Activated T-helper 1 cell treated with Interleukin-2 at 50 U/mL for 16 hours (primary cell): ENCODE measurements at places on chromosomes 3 and 15.

DNA sequence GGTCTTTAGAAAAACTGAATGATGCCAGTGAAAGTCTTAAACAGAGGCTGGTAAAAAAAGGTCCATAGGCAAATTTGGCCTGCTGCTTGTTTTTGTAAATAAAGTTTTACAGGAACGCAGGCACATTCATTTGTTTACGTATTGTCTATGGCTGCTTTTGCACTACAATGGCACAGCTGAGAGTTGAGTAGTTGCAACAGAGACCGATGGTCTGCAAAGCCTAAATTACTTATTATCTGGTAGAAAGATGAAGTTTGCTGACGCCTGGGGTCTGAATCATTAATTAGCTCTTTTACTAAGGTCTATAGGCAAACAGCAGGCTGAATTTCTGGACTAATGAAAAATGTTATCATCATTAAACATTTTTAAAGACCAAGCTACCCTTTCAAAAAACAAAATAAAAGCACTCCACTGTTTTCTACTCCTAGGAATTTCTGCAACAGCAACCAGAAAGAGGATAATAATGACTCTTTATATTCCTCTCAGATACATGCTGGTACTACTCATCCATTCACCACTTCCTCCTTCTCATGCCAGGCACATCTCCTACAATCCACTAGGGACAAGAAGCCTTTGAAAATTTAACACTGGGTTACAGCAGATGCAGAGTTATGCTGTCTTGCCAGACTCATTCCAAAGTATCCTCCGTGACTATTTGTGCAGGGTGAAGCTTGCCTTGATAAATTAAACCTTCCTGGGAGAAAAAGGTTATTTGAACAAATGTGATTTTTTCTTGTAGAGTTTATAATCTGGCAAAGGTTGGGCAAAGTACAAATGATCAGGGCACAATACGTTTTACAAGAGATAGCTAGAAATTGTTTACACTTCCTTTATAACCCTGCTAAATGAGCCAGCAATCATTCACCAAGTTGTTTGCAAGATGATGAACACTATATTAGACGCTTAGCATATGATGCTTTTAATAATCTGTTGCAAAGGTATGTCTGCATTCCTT lies 6.0 kb downstream of the GATM start:
- no peak for DNase-seq

- DNase-seq: no peak
Observed at GRCh38 chr3:73419942-73420341, 204.8 kb downstream of the PDZRN3 start.

DNA sequence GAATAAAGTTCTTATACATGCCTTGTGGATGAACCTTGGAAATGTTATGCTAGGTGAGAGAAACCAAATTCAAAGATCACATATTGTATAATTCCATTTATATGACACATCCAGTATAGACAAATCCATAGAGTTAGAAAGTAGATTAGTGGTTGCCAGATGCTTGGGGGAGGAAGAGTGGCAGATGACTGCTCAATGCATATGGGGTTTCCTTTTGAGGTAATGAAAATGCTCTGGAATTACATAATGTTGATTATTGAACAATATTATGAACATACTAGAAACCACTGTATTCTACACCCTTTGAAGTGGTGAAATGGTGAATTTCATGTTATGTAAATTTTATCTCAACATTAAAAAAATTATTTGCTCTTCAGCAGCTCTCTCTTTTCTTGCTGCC lies 100.8 kb downstream of the DHX36 start:
- no peak for DNase-seq

GRCh38 chr3:47444103-47444502 lies 31.6 kb downstream of the SCAP start:
- no peak for DNase-seq

- no peak for DNase-seq
Observed at GRCh38 chr3:50258029-50258680, 10.8 kb upstream of the SEMA3B start.

DNA sequence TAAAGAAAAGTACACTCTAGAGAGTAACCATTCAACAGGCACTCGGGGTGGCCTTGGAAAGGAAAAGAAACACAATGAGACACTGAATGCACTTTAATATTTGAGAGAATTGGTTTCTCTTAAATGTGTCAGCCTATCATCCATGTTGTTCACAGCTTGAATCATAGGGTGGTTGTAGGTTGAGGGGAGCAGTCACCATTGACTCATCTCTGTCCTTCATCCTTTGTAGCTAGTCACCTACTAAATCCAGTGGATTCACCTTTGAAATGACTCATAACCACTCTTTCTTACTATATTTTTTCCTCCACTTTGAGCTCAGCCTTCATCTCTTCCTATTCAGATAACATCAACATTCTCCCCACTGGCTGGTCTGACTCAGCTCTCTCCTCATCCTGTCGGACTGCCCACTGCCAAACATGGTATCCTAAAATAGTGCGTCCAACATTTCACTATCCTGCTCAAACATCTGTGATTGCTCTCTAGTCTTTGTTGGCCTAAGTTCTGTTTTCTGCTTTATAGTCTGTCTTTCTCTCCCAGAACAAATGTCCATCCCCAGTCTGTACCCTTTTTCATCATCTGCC lies 182.7 kb upstream of the GADL1 start:
- no peak for DNase-seq
